Ecto neural progenitor cell (in vitro differentiated cells): ENCODE measurements at places on chromosomes 4 and X.
A peak's percentile ranks its signal among the peaks of the same experiment; 100 is the strongest.

DNA sequence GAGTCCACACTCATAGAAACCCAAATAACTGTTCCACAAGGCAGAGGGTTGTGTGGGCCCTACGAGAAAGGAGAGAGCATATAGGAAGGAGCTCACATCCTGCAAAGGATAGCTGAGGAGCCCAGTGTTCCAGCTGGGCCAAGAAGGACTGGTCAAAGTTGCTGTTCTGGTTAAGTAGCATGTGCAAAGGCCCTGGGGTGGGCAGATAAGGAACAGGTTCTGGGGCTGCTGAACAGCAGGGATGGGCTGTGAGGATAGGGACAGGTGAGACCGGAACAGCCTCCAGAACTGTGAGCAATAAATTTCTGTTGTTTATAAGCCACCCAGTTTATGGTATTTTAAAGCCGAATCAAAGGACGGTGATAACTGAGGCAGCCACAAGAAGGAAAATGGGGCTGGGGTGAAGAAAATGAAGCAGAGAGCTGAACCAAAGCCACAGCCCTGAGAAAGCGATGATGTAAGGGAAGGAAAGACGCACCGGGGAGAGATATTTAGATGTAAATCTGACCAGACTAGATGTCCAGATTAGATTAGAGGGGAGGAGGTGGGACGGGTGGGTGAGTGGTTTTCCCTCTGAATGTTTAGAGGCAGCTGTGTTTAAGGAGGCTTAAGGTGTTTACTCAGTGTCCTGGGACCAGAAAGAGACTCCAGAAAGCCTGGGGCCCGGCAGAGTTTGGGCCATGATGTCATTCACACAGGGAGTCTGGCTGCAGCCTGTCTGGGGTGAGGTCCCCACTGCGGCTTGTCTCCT lies 180.8 kb upstream of the BCOR start:
- no peak for DNase-seq

GRCh38 chr4:75940692-75941253 lies at the start of gene NAAA:
TSS of gene NAAA (minus strand) at chr4:75941013. CDS start at chr4:75940949, 64 bp downstream.
- peak; percentile 84 for DNase-seq

GRCh38 chr4:48141048-48141447 lies 7.0 kb upstream of the TXK start:
- no peak for DNase-seq

DNA sequence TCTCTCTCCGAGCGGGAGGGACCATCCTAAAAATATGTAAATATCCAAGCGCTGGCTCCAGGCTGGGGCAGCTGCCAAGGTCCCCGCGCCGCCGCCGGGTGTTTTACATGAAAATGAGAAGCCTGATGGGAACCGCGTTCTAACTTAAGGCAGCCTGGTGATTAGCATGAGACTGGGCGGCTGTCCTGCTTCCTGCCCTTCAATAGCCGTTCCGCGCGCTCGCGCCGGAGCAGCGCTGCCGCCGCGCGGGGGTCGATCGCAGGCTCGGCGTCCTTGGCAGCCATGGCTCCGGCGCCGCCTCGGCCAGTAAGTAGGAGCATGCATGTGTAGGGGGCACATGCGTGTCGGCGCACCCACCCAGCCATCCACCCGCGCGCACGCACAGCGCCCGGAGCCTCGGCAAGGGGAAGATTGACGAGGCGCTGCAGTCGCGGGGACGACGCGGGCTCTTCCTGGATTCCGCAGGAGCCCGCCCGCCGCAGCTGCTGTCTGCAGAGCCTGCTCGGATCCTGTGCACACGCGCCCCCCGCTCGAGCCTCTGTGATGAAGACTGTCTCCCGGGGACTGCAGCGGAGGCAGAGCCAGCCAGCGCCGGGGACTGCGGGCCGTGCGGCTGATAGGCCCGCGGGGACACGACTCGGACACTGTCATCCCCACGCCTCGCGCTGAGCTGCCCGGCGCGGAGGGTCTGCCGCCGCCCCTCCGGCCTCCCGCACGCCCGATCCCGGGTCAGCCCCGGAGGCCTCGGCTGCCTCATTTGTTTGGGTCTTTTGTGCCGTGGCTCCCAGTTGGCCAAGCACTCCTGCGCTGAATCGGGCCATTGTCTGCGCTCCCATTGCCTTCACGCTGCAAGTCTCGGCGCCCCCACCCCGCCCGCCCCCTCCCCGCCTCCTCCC lies 734 bp downstream of the STOX2 start:
- peak; percentile 81 for DNase-seq

DNA sequence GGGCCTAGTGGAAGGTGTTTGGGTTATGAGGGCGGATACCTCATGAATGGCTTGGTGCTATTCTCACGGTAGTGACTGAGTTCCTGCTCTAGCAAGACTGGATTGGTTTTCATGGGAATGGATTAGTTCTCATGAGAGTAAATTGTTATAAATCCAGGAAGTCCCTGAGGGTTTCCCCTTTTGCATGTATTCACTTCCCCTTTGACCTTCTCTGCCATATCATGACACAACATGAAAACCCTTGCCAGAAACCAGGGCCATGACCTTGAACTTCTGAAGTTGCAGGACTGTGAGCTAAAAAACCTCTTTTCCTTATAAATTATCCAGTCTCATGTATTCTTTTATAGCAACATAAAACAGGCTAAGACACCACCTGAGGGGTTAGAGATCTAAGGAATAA lies 529.7 kb upstream of the RPS6KA3 start:
- no peak for DNase-seq

GRCh38 chrX:97374266-97374665 lies 490.6 kb downstream of the RPA4 start:
- DNase-seq = no peak

GRCh38 chr4:94345969-94346368 lies 3.3 kb upstream of the HPGDS start:
- no peak for DNase-seq

DNA sequence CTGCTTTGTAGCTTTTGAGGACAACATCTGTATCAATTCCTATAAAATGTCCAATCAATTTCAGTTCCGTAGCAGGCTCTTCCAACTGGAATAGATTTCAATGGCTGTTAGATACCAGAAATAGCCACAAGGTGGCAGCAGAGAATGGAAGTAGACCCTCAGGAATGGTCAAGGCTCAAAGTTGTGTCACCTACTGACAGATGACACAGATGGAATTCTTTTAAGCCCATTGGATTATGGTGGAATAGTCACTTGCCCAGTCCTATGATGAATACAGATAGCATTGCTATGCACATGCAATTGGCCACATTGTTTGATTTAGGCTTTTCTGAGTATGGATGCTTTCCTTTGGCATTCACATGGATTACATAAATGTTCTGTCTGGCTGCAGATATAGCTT lies 130.4 kb upstream of the RADX start:
- peak; percentile 49 for DNase-seq

DNA sequence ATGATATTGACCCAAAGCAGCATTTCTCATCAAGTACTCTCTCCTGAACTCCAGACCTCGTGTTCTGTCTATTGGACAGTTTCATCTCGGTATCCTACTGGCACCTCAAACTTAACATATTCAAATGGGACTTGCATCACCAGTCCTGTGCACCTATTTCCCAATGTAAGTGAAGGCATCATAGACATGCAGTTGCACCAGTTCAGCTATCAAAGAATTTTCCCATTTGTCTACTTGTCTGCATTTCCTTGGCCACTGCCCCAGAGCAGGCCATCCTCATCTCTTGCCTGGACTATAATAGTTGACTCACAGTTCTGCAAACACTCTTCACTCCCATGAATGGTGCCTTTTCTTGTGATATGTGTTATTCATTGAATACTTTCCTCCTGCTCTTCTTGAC lies 11.3 kb upstream of the LIMCH1 start:
- DNase-seq = no peak

DNA sequence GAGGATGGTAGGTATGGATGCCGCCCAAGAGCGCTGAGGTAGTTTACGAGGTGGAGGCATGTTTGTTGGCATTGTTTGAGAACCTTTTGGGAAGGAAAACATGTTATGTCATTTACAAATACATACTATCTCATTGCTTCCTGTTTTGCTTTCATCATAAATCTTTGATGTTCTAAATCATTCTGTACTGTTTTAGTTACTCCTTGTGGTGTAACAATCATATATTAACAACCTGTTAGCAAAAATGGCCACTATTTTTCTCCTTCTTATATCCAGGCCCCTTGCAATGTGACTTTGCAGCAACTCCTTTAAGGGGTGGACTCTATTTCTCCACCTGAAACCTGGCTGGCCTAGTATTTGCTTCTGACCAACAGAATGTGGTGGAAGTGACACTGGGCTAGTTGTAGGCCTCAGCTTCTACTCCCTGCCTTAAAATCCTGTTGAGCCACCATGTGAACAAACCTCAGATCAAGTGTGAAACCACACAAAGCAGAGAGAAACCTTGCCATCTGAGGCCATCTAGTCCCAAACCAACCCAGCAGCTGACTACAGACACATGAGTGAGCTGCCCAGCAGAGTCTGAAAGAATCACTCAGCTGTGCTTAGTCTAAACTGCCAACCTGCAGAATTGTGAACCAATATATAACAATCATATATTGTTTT lies 15.8 kb upstream of the CXorf38 start:
- DNase-seq = no peak

GRCh38 chr4:153603258-153603657 lies 80.8 kb upstream of the TLR2 start:
- no peak for DNase-seq

GRCh38 chr4:177947607-177948006 lies 505.4 kb upstream of the AGA start:
- DNase-seq = no peak

- no peak for DNase-seq
Observed at GRCh38 chr4:144316869-144317268, 176.4 kb upstream of the GYPA start.

DNA sequence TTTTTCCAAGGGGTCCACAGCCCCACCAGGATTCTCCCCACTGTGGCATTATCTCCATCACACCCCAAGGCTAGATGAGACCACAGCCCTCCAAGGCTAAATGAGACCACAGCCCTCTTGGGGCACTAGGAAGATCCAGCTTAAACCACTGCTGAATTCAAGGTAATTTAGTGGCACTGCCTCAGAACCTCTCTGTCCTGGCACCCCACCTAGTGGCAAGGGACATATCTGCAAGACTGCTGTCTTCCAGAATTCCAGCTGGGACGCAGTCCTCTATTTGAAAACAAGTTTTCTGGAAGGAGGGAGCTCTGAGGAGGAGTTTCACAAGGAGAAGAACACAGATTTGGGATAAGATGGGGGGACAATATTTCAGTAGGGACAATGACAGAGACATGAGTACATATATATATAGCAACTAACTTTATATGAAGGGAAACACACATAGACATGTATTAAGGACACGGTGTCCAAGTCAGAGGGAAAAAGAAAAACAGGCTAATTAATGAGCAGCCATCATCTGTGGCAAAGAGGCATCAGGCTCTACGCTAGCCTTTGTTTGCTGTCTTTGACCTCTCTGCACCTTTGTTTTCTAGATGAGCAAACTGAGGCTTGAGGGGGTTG lies 9.3 kb downstream of the CETN2 start:
- no peak for DNase-seq

DNA sequence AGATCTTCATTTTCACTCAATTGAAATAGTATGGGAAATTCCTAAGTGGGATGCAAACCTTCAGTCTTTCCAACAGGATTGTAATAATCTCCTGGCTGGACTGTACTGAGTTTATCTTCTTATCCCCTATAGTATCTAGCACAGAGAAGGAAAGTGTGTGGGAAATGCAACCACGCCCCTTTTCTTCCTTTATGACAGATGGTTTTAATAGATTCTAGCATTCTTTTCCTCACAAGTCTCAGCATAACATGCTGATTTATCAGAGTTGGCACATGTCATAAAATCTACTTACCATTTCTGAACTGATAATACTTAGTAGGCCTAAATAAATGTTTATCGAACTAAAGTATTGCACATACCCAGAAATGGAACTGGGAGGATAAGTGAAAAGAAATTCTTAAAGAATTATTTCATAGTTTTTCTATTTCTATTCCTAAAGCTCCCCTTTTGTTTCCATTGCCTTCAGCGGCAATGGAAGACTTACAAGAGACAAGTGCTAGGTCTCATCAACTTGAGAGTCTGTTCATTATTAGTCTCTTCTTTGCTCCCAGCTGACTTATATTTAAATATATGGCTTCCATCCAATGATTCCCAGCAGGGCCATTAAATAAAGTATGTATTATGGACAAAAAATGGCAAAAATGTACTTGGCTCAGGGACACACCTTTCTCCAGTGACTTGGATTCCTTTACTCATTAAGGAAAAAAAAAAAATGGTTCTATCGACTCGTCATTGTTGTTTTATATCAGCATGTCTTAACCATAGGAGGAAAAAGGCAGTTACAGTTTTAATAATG lies 484.5 kb downstream of the IL1RAPL1 start:
- DNase-seq = no peak

DNA sequence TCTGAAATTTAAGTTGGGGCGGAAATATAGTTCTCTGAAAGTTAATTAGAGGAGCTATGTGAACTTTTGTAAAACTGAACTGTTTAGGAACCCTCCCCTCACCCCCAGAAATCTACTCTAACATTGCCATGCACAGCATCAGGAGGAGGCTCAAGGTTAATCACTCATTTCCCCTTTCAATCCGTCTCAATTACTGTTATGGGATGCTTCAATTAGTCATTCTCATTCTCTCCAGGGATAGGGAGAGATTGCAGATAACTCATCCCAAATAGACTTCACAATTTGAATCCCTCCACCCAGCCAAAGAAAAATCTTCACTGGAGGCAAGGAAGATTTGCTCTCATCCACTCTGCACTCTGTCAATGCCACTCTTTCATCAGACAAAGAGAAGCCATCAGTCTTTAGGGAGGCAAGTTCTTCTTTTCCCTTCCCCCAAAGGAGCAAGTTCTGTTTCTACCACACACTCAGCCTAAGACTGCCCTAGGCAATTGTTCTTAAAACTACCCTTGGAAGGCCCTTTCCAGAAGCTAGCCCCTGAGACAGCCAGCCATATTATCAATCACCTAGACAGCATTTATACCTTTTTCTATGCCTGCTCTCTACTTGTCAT lies 140.4 kb downstream of the SLC10A7 start:
- no peak for DNase-seq
